Stimulated activated CD4-positive, alpha-beta T cell treated with anti-CD3 and anti-CD28 coated beads, Interleukin-12 subunit alpha, Interleukin-12 subunit beta, amount 100 ng/mL, for 4 hours (primary cell): ENCODE measurements at places on chromosomes 13 and 19.

GRCh38 chr13:22940736-22941135 is 240.0 kb upstream of the SGCG start:
- no peak for DNase-seq

- DNase-seq: no peak
Observed at GRCh38 chr13:50446611-50447010, 396.9 kb downstream of the DLEU7 start.

- no peak for DNase-seq
Observed at GRCh38 chr19:10918359-10918758, 10.1 kb downstream of the YIPF2 start.

GRCh38 chr19:18110609-18111232 is 13.1 kb downstream of the MAST3 start:
- no peak for DNase-seq

DNA sequence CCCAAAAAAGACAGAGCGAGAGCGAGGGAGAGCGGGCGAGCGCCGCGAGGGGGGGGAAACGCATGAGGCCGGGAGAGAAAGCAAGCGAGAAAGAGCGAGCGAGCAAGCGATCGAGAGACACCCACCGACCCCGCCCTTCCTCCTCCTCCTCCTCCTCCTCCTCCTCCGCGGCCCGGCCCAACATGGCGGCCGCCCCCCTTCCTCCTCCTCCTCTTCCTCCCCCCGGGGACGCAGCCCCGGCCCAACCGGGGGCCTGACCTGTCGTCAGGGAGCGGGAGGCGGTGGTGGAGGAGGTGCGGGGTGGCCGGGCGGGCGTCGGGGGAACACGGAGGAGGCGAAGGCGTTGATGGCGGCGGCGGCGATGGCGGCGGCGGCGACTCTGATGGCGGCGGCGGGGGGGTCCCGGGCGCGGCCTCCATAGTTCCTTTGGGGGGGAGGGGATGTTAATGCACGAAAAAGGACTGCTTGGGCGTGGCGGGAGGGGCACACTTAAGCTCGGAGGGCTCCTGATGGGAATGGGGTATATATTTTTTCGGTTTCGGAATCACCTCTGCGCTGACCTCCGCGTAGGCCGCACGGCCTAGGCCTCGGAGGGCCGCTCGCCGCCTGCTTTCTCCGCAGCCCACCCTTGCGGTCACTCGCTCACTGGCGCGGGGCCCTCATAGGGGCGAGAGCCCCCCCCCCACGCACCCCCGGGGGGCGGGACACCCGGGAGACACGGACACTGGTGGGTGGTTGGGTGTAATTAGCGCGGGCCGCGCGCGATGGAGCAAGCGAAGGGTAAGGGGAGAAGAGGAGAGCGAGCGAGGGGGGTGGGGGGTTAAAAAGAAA is 1.2 kb downstream of the ZC3H4 start:
- peak; percentile 84 for DNase-seq

- DNase-seq: no peak
Observed at GRCh38 chr13:51241720-51242119, 19.5 kb downstream of the FAM124A start.

GRCh38 chr19:15087182-15087581 is 5.2 kb downstream of the OR1I1 start:
- no peak for DNase-seq

- no peak for DNase-seq
Observed at GRCh38 chr13:101767131-101767530, 314.7 kb downstream of the ITGBL1 start.

GRCh38 chr19:50206191-50206590 is 2.8 kb downstream of the MYH14 start:
- no peak for DNase-seq

DNA sequence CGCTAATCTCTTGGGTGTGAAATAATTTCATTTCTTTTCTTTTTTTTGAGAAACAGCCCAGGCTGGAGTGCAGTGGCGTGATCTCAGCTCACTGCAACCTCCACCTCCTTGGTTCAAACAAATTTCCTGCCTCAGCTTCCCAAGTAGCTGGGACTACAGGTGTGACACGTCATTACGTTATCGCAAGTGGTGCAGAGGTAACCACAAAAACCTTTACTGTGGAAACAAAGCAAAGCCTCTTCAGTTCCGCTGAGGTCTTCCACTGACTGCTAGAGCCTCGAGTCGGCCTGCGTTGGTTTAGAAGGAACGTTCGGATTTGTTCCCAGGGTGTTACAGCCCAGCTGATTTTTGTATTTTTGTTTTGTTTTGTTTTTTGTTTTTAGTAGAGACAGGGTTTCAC is 2.0 kb upstream of the ZNF784 start:
- no peak for DNase-seq

DNA sequence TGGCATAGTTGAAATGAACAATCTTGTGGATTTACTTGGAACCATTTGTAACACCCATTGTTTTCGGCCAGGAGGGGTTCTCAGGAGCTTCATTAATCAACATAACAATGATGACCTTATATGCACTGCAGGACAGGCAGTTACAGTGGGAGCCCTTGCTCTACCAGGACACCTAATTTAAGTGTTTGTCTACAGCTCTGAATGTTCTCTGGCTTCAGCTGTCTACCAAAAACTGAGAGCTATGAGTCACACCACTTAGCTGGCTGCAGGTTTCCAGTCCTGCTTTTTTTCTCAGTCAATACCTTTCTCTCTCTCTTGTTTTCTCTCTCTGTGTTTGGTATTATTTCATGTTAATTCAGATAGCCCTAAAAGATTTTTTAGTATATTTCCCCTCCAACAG is 105.4 kb upstream of the MBNL2 start:
- no peak for DNase-seq
